ENCODE measurements at places on chromosomes 12 and 14. TPM values are rescaled to one million over a fixed set of nuclear protein-coding genes. Genes with fewer than 3 reads are reported as not detected.

The COX8C gene
- not detected for total RNA-seq

The TMEM30B gene
- 2.7 TPM for total RNA-seq

The C3AR1 gene
- 3.0 TPM for total RNA-seq

The NRXN3 gene
- total RNA-seq, result not detected

GRCh38 chr14:75832621-75833297, 149.0 kb downstream of the TGFB3 start:
- no peaks in the 10 kb centered on the region for H3K27me3 ChIP-seq
- peaks cover 18% of the 10 kb centered on the region for H3K4me1 ChIP-seq
- H3K4me3 ChIP-seq, result no peak overlapping the region
- no peak overlapping the region for H3K27ac ChIP-seq
- no peak for DNase-seq
- H3K36me3 ChIP-seq, result no peaks in the 10 kb centered on the region

GRCh38 chr14:56903304-56903969, 93.2 kb upstream of the OTX2 start:
- H3K27ac ChIP-seq, result no peak overlapping the region
- no peak overlapping the region for H3K4me3 ChIP-seq
- no peak for DNase-seq
- H3K36me3 ChIP-seq, result no peaks in the 10 kb centered on the region

GRCh38 chr12:124286414-124286813, 8.5 kb upstream of the RFLNA start:
- H3K4me3 ChIP-seq, result no peak overlapping the region
- no peaks in the 10 kb centered on the region for H3K27me3 ChIP-seq
- no peak overlapping the region for H3K27ac ChIP-seq
- no peaks in the 10 kb centered on the region for H3K4me1 ChIP-seq
- no peaks in the 10 kb centered on the region for H3K36me3 ChIP-seq

GRCh38 chr14:73312687-73313086, 75.4 kb downstream of the PAPLN start:
- no peak overlapping the region for H3K27ac ChIP-seq
- H3K36me3 ChIP-seq, result no peaks in the 10 kb centered on the region
- no peaks in the 10 kb centered on the region for H3K27me3 ChIP-seq
- H3K4me3 ChIP-seq, result no peak overlapping the region
- no peaks in the 10 kb centered on the region for H3K4me1 ChIP-seq

- H3K4me3 ChIP-seq, result no peak overlapping the region
- H3K36me3 ChIP-seq, result no peaks in the 10 kb centered on the region
- H3K4me1 ChIP-seq, result no peaks in the 10 kb centered on the region
Observed at GRCh38 chr14:103031956-103032355, 25.4 kb downstream of the CDC42BPB start.

GRCh38 chr14:45649051-45649450, 396.0 kb upstream of the MIS18BP1 start:
- no peak for DNase-seq
- H3K27ac ChIP-seq, result no peak overlapping the region
- no peaks in the 10 kb centered on the region for H3K4me1 ChIP-seq
- no peaks in the 10 kb centered on the region for H3K36me3 ChIP-seq
- no peak overlapping the region for H3K4me3 ChIP-seq
- no peaks in the 10 kb centered on the region for H3K27me3 ChIP-seq
